ENCODE measurements at places on chromosomes 2 and 18.

GRCh38 chr18:26536032-26536431 is 12.3 kb downstream of the KCTD1 start:
- DNase-seq, result no peak

DNA sequence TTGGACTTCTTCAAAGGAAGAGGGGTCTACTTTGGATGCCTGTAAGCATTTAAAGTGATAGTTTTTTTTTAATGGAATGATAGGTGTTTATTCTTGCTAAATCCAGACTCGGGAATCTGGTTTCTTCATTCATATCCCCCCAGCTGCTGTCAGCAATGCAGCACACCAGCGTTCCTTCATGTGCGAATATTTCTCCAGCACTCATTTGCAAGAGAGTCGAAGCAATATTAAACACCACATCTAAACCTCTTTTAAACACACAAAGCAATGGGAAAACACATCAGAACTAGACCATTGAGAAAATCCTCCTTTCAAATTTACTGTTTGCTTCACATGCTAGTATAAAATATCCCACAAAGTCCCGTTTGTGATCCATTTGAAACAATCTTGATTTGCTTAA is 563.7 kb downstream of the ARHGAP15 start:
- no peak for DNase-seq

DNA sequence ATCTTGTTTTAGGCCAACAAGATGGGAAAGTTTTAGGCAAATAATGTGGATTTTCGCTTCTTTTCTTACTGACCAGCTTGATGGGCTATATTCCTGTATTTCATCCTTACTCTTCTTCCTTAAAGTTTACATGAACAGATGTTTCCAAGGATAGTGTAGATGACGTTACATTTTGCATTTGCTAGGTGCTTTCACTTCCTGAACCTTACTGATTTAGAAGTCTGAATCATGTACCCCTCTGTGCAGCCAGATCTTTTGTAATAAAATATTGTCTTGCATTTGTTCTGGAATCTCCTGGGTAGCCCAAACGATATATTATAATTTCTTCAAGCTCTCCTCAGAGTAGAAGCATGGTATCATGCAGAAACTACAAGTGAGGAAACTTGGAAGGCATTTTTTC is 93.4 kb downstream of the CALCRL start:
- DNase-seq, result no peak

- DNase-seq, result no peak
Observed at GRCh38 chr18:5853253-5853652, 42.1 kb downstream of the TMEM200C start.

GRCh38 chr18:69957747-69958146 is 10.1 kb upstream of the CD226 start:
- DNase-seq, result no peak

DNA sequence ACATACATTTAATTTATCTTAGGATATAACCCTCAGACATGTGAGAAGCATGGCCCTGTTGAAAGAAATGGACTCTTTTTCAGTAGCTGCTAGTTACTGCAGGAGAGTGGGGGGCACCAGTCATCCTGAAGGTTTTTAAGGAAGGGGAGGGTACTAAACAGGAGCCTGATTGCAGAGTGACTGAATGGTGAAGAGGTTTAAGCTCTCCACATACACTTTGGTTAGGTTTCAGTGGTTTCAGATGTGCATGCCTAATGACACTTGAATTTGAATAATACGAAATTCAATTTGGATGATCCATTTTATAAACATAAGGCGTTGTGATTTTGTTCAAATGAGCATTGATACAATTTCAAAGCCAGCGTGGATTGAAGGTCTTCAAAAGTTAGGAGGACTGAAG is 10.9 kb upstream of the FAM237A start:
- no peak for DNase-seq
